T-helper 1 cell (primary cell): ENCODE measurements at places on chromosomes 3 and 15.

GRCh38 chr15:38351466-38351865, 98.8 kb downstream of the SPRED1 start:
- no peak for DNase-seq

DNA sequence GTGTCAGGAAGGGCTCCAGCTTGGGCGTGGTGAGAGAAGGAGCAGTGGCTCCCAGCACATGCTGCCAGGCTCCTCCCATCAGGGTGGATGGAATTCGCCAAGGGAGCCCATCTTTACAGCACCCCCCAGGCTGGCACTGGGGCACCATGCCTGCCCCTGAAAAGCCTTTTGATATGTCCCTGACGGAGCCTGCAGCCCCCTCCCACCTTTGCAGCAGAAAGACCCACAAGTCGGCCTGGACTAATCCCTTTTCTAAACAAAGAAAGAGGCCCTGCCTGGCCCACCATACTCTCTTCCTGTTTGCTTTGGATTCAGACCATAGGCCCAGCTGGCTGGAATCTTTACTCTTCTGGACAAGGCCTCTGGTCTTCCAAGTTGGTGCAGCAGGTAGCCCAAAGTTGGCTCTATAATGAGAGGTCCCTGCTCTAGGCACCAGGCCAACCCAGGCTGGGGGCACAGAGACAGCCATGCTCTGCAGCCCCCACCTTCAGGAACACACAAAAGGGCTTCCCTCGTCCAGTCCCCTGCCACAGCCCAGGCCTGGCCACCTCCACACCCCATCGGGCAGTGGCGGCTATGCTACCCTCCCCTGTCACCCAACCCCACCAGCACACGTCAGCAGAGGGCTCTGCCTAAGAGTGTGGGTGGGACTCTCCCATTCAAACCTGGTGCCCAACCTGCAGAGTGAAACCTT, 5.4 kb downstream of the ANPEP start:
- no peak for DNase-seq

GRCh38 chr15:69892351-69892750, 205.4 kb downstream of the TLE3 start:
- DNase-seq: no peak

GRCh38 chr15:61327019-61327631, 98.0 kb upstream of the RORA start:
- DNase-seq: peak; percentile 9

- DNase-seq: no peak
These were observed 55.2 kb upstream of the CNTN6 start for GRCh38 chr3:1037631-1038030.

- no peak for DNase-seq
These were observed 2.4 kb downstream of the HYAL3 start for GRCh38 chr3:50296721-50297383.

DNA sequence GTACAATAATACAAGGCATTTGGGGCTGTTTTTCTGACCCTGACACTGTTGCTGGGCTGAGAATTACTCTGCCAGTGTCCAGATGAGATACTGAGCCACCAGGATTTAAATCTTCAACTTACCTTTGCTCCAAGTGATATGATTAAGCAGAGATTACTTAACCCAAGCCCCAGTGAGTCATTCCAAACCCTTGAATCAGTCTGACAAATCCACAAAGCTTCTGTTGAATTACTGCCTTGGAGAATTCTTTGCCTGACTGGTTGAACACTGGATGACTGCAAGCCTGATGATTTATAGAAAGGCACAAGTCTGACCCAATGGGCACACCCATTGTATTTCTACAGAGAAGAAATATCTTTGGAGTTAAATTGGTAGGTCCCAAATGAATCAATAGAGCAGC, 88.2 kb upstream of the TSC22D2 start:
- no peak for DNase-seq

DNA sequence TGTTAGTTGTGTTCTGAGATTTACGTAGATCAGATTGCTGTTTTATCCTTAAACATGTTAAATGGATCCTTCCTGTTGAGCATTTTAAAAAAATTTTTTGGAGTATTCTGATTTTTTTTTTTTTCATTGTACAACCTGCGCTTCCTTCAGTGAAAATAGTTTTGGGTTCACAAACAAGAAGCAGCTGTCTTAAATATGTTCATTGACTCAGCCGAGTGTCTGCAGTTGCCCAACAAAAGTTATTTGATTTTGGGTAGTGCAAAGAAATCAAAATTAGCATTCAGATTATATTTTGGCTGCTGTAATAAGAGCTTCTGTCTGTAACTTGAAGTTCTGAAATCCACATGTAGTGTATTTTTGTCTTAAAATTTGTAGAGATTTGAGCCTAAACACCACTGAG, 148.2 kb downstream of the BBX start:
- DNase-seq: no peak

DNA sequence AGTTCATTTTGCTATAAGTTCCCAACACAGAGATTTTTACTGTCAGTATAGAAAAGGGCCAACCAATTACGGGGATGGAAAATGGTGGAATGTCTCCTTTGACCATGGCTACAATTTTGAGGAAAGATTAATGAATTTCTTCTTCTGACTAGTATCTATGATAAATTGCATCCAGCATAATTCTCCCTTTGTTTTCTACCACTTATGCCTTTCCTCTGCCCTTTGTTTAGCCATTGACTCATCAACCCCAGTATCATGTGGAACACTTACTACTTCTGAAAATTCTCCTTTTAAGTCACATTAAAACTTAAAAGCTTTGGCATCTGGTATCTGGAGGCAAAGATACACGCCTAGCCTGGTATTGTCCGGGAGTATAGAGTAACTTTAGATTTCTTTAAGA, 92.9 kb upstream of the CADPS start:
- DNase-seq: no peak

GRCh38 chr3:18282507-18282906, 142.6 kb downstream of the SATB1 start:
- DNase-seq: no peak

GRCh38 chr3:43048470-43048869, 57.4 kb downstream of the POMGNT2 start:
- no peak for DNase-seq

DNA sequence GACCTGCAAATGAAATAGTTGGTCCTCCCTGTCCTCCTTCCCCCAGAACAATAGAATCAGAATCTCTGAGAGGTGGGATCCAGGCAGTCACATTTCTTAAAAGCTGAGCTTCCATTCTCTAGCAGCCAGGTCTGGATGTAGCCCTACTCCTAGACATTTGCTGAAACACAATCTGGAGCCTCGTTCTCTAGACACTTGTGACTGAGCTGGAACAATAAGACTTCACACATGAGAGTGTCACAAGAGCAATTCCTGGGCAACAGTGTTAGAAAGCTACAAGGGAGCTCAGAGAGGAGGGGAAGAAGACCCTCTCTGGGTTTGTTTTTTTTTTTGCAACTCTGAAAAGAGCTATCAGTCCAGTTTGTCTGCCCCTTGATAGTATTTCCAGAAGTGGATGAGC, 14.5 kb downstream of the CORO2B start:
- DNase-seq: no peak

GRCh38 chr15:83999396-84000135, 236.0 kb upstream of the GOLGA6L4 start:
- DNase-seq: no peak

DNA sequence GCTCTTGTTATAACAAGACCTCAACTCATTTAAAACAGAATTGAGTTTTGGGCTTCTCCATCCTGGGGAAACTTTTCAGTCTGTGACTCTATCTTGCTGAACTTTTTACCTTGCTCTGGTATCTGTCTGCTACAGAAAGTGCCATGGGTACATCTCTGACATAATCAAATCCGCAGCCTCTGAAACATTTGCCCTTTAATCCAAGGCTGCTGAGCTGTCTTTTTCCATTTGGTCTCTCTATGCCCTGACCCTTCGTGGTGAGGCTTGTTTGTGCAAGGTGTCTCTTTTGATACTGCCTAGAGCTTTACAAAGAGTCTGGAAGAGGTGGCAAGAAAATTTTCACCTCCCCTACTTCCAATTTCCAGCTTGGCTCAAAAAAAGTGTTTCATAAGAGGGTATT, 11.3 kb downstream of the TMEM108 start:
- no peak for DNase-seq

- DNase-seq: no peak
These were observed 27.1 kb downstream of the CCDC13 start for GRCh38 chr3:42745776-42746454.

- no peak for DNase-seq
These were observed 50.0 kb upstream of the ARHGEF26 start for GRCh38 chr3:154071146-154071545.

- DNase-seq: no peak
These were observed 33.8 kb downstream of the FMN1 start for GRCh38 chr15:33160581-33161165.

GRCh38 chr15:74024687-74025086, 30.2 kb downstream of the PML start:
- DNase-seq: no peak

DNA sequence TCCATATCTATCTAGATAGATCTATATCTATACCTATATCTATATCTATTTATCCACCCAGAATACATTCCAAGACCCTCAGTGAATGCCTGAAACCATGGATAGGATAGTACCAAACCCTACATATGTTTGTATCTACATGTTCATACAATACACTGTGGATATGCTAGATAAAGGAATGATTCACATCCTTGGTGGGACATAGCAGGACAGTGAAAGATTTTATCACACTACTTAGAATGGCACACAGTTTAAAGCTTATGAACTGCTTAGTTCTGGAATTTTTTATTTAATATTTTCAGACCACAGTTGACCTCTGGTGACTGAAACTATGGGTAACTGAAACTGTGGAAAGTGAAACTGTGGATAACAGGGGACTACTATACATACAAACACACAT, 198.8 kb upstream of the TTC14 start:
- no peak for DNase-seq

DNA sequence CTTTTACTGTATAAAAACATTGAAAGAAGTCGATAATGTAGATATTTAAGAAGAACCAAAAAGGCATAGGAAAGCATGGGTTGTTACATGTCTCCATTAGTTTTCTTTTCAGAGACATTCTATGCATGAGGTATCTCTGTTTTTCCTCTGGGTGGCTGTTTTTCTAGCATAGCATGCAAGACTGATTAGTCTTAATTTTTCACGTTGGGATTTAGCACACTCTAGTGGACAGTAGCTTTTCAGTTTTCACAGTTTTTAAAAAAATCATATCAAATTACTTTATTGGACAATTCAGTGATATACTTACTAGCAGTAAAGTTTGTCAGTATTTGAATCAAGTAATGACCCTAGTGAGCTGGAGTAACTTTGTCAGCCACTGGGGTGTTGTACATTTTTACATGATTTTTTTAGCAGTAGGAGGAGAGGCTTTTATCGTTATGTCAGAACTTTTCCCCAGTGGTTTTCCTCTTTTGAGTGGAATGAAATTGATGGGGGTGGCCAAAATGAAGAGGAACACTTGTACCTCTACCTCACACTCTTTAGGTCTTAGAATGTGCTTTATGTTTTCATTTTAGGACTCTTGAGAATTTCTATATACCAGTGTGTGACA, 57.2 kb downstream of the SEC22A start:
- DNase-seq: peak; percentile 14

DNA sequence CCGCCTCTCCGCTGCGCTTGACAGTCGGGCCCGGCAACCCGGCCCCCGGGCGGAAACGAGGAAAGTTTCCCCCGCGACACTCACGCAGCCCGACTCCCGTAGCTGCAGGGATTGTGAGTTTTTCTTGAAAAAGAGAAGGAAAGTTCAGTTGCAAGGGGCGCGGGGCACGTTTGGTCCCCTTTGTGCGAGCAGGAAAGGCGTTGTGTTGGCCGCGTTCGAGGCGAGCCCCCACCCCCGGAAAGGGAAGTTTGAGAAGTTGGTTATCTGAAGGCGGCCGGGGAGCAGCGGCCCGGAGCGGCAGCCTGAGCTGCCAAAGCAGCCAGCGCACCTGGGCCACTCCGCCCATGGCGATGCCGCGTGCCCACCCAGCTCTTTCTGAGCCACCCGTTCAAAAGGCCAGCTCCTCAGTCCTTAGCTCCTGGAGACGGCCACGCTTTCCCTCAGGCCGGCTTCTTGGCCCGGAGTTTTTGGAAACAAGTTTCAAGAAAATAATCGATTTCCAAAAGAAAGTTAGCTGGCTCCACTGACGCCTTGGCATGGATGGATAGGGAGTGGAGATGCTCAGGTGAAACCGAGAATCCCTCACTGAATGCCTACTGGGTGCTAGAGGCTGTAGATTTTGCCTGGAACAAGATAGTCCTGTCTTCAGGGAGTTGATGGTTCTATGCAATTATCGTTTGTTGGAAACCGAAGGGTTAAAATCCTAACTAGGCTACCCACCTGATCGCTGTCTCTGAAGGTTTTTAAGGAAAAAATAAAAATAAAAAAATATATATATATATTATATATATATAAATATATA, 832 bp downstream of the TGFBR2 start:
- DNase-seq: peak; percentile 55

DNA sequence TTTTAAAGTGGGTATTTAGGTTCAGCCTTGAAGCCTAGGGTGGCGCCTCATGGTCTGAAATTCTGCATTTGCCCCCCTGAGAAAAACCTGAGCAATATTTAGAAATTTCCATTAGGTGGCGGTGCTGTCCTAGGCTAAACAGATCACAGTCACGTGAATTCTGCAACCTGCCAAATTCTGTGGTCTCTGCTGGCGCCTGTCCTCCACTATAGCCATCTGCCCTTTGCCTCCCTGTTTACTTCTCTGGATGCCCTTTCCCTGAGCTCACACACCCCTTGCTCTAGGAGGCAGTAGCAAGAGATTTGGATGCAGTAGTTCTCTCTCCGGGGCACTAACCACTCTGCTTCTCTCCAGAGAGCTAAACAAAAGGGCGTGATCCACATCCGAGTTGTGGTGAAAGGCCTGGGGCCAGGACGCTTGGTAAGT, 9.1 kb downstream of the MRPS11 start:
- no peak for DNase-seq

- no peak for DNase-seq
These were observed 119.5 kb downstream of the USP13 start for GRCh38 chr3:179772297-179772696.

- DNase-seq: peak; percentile 21
These were observed 8.6 kb upstream of the TP63 start for GRCh38 chr3:189622629-189623028.

- DNase-seq: no peak
These were observed 174.5 kb downstream of the GOLGA6L6 start for GRCh38 chr15:20367093-20367492.

DNA sequence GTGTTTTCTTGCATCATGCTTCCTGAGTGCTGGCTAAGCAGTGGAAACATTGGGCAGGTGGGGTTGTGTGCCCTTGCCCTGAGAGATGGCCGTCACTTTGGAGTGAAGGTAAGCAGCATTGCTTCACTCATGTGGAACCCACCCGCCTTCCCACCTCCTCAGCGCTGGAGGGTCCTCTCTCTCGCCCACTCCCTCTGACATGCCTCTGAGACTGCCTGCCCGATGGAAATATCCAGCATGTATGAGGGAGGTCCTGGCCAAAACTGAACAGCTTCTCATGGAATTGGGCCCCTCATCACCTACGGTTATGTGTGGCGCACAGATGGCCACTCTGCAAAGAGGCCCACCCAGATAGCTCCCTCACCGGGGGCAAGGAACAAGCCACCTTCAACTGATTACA, 48.6 kb downstream of the SMAD3 start:
- DNase-seq: no peak

DNA sequence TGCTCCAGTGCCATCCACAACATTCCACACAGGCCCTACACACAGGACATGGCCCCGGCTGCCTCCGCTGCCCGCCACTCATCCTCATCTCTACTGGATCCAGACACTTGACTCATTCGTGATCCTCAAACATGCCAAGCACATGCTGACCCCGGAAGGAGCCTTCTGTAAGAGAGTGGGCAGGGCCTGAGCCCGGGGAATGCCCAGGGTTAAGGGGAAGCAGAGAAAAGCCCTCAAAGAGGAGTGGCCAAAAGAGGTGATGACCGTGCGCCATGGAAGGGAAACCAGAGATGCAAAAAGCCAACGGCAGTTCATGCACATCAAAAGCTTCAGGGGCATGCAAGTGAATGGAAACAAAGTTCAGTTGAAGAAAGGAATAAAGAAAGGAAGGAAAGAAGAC, 46.1 kb downstream of the RFTN1 start:
- DNase-seq: no peak
